ENCODE measurements at places on chromosomes 13 and 19. TPM values are rescaled to one million over a fixed set of nuclear protein-coding genes. Genes with fewer than 3 reads are reported as not detected.

FPR1 gene
- not detected for total RNA-seq

SIAH3 gene
- total RNA-seq = not detected

KCNN4 gene
- total RNA-seq = 12.9 TPM

KHSRP gene
- total RNA-seq = 172 TPM

PSG6 gene
- total RNA-seq = not detected

CALM3 gene
- 294 TPM for total RNA-seq

Data from airway epithelial cell (primary cell).